ENCODE measurements at places on chromosomes 6 and 20. TPM values are rescaled to one million over a fixed set of nuclear protein-coding genes. Genes with fewer than 3 reads are reported as not detected.

DNA sequence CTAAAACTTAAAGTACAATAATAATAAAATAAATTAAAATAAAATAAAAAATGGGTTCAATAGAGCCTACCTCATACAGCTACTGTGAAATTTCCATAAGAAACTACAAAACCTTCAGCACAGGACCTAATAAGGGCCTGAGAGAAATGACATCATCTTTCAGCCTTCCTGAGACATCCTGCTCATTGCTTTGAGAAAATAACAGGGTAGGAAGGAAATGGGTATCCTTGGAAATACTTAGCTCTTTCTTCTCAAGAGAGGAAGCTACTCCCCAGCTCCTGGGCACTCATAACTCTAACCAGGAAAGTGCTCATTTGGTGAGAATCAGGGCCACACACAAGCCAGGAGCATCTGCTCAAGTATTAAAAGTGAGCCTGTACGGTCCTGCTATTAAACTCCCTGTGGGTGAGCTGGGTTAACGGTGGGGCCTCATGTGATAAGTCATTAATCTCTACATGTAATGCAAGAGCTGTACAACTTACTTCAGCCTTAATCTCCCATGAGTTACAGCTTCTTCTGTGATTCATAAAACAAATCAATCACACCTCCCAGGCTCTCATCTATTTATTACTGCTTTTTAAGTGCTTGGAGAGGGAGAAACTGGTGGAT lies 141.4 kb downstream of the MAFB start:
- no peak overlapping the region for H3K4me3 ChIP-seq
- no peaks in the 10 kb centered on the region for H3K36me3 ChIP-seq
- no peaks in the 10 kb centered on the region for H3K27me3 ChIP-seq
- no peak overlapping the region for H3K27ac ChIP-seq
- H3K4me1 ChIP-seq = no peaks in the 10 kb centered on the region
- DNase-seq = no peak

DNA sequence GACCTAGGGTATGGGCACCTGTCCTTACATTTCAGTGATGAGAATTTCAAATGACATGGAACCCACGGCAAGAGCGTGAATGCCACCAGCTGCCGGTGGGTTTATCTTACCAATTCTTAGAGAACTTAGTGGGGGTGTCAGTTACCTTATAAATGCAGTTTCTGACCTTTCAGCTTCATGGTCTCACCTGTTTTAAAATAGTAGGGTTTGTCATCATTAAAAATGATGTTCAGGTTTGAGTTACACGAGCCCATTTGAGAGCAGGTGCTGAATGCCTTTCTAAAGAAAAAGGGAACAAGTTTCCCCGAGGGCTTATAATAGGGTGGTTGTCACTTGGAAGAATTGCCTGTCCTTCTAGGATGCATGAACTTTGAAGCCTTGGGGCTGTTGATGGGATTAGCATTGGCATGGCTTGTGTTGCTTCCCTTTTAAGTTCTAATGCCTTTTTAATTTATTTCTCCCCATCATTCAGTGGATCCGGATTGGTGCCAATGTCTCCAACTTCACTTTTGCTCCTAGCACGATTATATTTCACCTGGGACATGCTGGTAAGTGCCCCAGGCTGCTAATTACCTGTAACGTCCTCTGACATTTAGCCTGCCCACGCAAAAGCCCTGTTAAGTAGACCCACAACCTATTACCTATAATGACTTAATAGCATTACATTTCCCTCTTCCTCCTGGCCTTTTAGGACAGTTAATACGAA lies 27.9 kb downstream of the GHRH start:
- no peaks in the 10 kb centered on the region for H3K27me3 ChIP-seq
- no peak overlapping the region for H3K27ac ChIP-seq
- no peak overlapping the region for H3K4me3 ChIP-seq

DNA sequence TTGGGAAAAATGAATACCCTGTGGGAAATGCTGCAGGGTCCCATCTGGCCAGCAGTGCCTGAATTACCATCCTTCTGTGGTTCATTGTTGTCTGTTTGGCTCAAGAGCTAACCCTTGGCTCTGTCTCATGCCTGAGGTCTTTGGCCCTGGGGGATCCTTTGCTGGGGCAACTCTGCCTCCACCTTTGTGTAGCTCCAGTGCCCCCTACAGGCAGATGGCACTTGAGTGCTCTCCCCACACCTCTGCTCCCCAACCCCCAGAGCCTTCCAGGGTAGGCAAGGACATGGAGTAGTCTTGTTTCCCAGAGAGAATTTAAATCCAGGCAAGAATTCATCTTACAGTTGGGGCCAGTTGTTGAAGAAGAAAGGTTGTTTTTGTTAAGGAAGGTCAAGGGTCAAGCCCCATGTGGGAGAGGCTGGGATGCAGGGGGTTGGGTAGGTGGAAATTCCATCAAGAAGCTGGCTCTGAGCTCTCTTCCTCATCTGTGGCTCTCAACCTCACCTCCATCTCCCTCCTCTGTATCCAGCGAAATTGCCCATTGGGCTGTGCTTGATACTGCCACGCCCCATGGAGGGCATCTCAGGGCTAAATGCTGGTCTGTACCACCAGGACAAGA lies 44.2 kb downstream of the ZNF831 start:
- no peaks in the 10 kb centered on the region for H3K36me3 ChIP-seq
- no peaks in the 10 kb centered on the region for H3K27me3 ChIP-seq
- no peak overlapping the region for H3K27ac ChIP-seq
- H3K4me3 ChIP-seq = no peak overlapping the region
- H3K4me1 ChIP-seq = no peaks in the 10 kb centered on the region

GRCh38 chr6:44742201-44742600 lies 354.7 kb downstream of the CDC5L start:
- H3K36me3 ChIP-seq = no peaks in the 10 kb centered on the region
- no peak overlapping the region for H3K27ac ChIP-seq
- peaks cover 8% of the 10 kb centered on the region for H3K4me1 ChIP-seq
- H3K4me3 ChIP-seq = no peak overlapping the region
- no peak for DNase-seq
- H3K27me3 ChIP-seq = no peaks in the 10 kb centered on the region

DNA sequence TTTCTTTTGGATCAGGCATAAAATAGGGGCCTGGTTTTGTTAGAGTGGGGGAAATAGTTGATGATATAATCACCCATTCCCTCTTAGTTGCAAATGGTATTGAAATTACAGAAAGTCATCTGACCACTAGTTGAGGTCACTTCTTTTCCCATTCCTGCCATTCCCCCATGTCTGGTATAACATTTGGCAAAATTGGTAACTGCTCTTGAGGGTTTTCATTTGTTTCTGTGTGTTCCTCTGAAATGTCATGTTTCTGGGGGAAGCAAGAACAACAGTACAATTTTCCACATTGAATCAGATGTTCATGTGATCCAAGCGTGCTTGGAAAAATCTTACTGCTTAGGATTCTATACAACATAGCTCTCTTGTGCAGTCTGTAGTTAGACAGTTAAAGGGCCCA lies 7.3 kb downstream of the AIG1 start:
- no peak overlapping the region for H3K27ac ChIP-seq
- H3K27me3 ChIP-seq = no peaks in the 10 kb centered on the region
- H3K36me3 ChIP-seq = no peaks in the 10 kb centered on the region
- DNase-seq = peak; percentile 85

- H3K27me3 ChIP-seq = no peaks in the 10 kb centered on the region
- H3K4me1 ChIP-seq = no peaks in the 10 kb centered on the region
- H3K27ac ChIP-seq = no peak overlapping the region
- no peak overlapping the region for H3K4me3 ChIP-seq
- DNase-seq = peak; percentile 27
Observed at GRCh38 chr20:12949429-12949980, 59.3 kb upstream of the SPTLC3 start.

DNA sequence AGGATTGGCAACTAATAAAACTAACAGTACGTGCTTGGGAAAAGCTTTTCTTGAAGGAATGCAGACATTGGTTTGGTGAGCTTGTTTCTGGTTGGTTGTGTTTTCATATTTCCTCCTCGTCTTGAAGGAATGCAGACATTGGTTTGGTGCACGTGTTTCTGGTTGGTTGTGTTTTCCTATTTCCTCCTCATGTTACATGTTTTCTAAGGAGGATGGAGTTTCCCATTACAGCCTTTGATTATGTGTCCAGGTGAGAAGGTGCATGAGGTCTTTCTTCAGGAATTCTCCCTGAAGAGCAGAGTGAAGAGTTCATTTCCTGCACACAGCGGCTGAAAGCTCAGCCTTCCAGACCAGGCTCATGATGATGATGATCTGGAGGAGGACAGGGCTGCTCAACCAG lies 190.6 kb downstream of the SMOC2 start:
- no peak for DNase-seq
- no peaks in the 10 kb centered on the region for H3K4me1 ChIP-seq
- no peak overlapping the region for H3K27ac ChIP-seq
- H3K27me3 ChIP-seq = no peaks in the 10 kb centered on the region
- no peaks in the 10 kb centered on the region for H3K36me3 ChIP-seq

DNA sequence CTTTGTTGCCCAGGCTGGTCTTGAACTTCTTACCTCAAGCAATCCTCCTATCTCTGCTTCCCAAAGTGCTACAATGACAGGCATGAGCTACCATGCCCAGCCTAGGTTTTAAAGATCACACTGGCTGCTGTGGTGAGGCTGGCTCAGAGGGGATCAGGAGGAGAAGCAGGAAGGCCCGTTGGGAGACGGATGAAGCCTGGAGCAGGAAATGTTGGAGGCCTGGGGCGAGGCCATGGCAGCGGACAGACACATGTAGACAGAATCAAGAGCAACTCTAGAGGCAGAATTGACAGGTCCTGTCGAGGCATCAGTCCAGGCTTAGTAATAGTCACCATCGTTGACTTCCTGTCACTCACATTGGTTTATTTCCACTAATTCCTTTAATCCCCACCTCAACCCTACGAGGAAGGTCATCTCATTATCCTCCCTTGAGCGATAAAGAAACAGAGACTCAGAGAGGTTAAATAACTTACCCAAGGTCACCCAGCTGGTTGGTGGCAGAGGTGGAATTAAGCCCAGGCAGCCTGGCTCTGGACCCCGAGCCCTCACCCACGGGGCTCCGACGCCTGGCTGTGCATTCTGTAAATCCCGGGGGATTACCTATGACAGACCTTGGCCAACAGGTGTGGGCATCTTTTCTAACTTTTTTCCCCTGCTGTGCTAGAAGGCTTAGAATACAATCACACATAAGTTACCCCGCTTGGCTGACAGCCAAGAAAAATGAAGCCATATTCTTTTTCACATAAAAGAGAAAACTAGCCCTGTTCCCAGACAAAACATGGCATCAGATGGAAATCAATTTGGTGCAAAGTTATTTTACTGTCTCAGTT lies 113.4 kb downstream of the EYA2 start:
- no peaks in the 10 kb centered on the region for H3K27me3 ChIP-seq
- H3K4me1 ChIP-seq = no peaks in the 10 kb centered on the region
- no peak overlapping the region for H3K27ac ChIP-seq
- no peak overlapping the region for H3K4me3 ChIP-seq

- H3K36me3 ChIP-seq = no peaks in the 10 kb centered on the region
- no peak overlapping the region for H3K27ac ChIP-seq
- peaks cover 10% of the 10 kb centered on the region for H3K4me1 ChIP-seq
- no peak for DNase-seq
- H3K4me3 ChIP-seq = no peak overlapping the region
Observed at GRCh38 chr6:35173427-35174087, 32.4 kb upstream of the TCP11 start.

GRCh38 chr20:49646528-49646927 lies 67.2 kb downstream of the B4GALT5 start:
- H3K27me3 ChIP-seq = no peaks in the 10 kb centered on the region
- no peak for DNase-seq
- H3K4me3 ChIP-seq = no peak overlapping the region
- no peak overlapping the region for H3K27ac ChIP-seq
- no peaks in the 10 kb centered on the region for H3K4me1 ChIP-seq

DNA sequence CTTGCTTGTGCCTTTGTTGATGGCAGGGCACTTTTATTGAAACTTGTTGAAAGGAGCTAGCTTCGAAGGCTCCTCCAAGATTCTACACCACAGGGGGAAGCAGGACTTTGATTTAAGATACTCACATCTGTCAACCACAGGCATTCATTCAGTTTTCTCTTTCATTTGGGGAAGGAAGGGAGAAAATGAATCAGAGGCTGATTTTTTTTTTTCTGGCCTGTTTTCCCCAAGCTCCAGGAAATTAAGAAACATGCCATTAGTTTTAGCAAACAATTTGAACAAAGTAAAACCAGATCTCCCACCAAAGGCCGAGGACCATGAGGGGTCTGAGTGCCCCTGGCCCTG lies 8.7 kb upstream of the APCDD1L start:
- peak; percentile 88 for DNase-seq
- H3K36me3 ChIP-seq = no peaks in the 10 kb centered on the region
- H3K4me3 ChIP-seq = no peak overlapping the region
- no peaks in the 10 kb centered on the region for H3K27me3 ChIP-seq
- H3K4me1 ChIP-seq = no peaks in the 10 kb centered on the region

DNA sequence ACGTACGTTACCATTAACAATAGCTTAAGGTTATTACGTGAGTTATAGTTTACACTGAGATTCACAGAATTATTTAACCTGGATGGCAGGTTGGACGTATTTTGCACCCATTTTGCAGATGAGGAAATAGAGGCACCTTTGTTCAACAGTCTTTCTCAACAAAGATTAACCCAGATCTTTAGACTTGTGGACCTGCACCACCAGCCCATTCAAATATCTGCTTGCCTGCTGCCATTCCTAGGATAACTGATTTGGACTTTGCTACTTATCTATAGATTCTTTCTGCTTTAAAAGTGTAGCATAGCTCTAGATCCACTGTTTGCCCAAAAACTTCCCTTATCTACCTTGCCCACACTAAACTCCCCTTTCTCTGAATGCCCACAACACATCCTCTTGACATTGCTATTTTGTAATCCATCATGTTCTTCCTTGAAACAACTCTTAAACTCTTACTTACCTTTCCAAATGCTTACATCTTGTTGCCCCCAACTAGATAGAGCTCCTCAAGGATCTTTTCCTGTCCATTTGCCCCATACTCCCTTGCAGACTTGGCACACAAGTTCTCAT lies 56.4 kb upstream of the TNFAIP3 start:
- no peak overlapping the region for H3K4me3 ChIP-seq
- H3K27ac ChIP-seq = no peak overlapping the region
- H3K27me3 ChIP-seq = no peaks in the 10 kb centered on the region
- H3K4me1 ChIP-seq = no peaks in the 10 kb centered on the region
- no peak for DNase-seq
- no peaks in the 10 kb centered on the region for H3K36me3 ChIP-seq

DNA sequence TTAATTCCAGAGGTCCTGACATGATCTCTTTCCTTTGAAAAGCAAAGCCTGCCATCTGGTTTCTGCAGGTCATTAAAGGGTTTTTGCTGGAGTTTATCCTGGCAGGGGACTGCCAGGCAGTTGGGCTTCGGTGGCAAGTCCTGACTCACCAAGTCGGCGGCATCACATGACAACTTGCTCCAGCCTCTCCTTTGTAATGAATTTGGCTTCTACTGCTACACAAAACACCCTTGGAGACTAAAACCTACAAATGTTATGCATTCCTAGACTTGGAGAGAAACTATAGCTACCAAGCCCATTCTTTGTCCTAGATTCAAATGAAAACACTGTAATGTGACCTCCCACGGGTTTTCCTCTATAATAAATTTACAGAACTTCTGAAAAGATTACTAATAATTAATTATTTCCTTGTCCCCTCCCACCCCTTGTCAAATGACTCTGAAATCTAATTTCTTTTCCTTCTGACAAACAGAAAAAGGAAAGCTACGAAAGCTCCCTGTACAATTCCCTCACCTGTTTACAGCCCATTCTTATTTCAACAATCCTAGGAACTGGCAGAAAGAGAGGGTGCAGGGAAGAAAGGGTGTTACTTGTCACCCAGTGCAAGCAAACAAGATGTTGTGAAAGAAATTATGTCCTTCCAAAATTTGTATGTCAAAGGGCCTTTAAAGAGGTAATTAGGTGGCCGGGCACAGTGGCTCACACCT lies 62.9 kb downstream of the QRSL1 start:
- no peaks in the 10 kb centered on the region for H3K36me3 ChIP-seq
- no peaks in the 10 kb centered on the region for H3K27me3 ChIP-seq
- no peaks in the 10 kb centered on the region for H3K4me1 ChIP-seq
- no peak overlapping the region for H3K4me3 ChIP-seq
- no peak overlapping the region for H3K27ac ChIP-seq

The SPDEF gene
- total RNA-seq = under 0.01 TPM

The COQ3 gene
- total RNA-seq = 5.3 TPM

The HSPA1L gene
- 3.1 TPM for total RNA-seq

The THEMIS gene
- total RNA-seq = not detected

The POPDC3 gene
- total RNA-seq = 6.7 TPM
